ENCODE measurements at places on chromosomes 2 and 18.

DNA sequence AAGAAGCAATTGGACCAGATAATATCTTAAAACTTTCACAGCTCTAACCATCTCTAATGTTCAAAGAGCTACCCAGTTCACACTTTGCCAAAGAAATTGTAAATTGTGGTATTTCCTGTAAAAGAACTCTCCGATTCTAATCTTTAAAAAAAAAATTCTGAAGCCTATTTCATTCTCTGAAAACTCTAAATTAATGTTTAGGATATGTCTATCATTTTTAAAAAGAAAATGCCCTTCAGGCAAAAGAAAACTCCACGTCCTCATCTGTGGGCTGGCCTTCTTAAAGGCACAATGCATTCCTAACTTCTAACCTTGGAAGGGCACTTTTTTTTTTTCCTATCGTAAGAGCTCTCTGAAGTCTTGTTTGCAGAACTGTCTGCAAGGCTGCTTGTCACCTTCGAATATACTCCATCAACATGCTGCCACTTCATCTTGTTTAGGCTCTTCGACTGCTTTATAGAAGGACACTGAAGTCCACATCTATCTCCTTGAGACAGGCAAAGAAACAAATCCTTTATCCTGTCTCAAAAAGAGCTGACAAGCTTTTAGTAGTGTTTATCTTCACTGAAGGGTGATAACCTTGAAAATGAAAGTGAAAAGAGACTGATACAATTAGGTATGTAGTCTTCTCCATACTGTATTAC is 124.3 kb upstream of the SLC39A10 start:
- DNase-seq: no peak

DNA sequence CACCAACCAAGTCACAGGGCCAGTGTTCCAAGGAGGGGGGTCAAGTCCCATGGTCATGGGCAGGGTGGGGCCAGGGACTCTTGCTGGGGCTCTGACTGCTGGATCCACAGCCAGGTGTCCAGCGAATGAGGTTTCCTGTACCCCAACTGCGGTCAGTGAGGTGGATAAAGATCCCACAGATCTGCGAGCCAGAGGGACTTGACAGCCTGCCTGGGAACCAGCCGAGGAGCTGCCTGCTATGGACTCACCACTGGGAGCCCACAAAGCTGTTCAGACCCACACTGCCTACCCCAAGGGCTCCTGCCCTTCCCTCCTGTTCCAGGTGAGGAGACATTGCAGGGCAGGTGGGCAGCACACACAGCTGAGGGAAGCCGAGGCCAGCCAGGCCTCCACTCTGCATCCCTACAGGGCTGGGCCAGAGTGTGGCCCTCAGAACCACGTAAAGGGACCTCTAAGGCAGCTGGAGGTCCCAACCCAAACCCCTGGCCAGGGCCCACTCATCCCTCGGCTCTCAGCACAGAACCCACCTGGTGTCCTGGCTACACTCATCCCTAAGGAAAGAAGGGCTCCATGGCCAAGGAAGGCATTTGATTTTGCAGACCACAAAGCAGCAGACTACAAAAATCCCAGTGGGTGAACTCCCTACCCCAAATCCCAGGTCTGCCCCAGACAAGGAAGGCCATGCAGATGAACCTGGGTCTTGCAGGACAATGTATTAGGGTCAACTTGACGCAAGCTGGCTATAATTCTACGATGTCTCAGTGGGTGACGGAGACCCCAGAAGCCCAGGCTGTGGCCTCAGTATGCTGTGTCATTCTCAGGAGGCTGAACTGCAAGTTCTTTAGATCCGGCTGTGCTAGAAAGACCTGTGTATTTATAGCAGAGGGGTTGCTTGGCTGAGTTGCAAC is 209.2 kb downstream of the MGAT5 start:
- DNase-seq: no peak

DNA sequence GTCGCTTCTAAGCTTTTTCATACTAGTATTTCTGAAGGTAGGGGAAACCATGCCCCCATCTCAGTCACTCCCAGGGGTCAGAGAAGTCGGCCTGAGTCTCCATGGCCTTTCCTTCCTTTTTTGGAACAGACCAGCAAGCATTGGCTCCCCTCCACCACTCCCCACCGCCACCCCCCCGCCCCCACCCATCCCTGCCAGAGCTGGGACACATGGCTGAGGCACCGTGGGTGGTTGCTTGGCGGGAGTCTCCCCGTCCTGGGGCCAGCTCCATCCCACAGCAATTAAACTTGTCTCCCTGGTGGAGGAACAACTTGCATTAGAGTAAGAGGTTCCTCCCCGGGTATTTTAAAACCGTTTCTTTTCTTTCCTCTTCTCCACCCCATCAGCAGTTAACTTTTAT is 100.8 kb upstream of the TFPI start:
- DNase-seq: no peak

DNA sequence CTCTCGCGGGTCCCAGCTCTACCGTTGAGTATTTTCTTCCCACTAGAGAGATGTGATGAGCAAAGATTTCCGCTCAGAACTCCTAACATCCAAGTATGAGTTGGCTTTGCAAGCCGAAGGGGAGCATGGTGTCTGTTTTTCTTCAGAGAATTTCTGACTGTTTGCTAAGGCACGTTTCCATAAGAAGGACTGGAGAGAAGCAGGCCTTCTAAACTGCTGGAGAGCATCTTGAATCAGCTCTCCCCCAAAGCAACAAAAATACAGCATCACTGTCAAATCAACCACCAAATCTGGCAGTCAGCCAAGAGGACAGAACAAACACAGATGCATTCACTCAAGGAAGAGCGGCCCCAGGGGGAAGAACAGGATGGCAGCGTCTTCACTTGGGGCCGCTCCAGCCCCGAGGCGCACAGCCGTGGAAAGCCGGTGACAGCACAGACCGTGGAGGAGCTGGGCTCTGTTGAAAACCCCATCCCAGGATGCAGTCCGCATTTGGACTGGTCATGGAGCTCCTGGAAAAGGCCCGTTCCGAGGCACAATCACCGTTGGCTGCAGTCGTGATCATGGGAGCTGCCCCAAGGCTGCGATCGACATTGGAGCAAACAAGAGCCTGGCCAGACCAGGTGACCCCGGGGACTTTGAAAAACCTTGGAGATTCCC is 101.4 kb downstream of the NFATC1 start:
- no peak for DNase-seq

DNA sequence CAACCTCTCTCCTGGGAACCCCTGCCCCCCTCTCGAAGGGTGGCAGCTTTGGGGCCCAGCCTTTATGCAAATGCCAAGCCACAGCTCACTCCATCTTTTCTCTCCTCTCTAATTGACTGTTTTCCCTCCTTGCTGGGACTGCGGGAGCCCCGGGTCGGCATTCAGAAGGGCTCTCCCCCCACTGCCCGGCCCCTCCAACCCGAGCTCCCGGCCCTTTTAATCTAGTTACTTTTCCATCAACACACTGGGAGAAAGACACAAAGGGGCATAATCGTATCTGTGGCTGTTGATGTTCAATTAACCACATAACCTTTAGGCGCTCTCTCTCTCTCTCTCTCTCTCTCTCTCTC is 95.4 kb downstream of the INHBB start:
- DNase-seq: no peak

DNA sequence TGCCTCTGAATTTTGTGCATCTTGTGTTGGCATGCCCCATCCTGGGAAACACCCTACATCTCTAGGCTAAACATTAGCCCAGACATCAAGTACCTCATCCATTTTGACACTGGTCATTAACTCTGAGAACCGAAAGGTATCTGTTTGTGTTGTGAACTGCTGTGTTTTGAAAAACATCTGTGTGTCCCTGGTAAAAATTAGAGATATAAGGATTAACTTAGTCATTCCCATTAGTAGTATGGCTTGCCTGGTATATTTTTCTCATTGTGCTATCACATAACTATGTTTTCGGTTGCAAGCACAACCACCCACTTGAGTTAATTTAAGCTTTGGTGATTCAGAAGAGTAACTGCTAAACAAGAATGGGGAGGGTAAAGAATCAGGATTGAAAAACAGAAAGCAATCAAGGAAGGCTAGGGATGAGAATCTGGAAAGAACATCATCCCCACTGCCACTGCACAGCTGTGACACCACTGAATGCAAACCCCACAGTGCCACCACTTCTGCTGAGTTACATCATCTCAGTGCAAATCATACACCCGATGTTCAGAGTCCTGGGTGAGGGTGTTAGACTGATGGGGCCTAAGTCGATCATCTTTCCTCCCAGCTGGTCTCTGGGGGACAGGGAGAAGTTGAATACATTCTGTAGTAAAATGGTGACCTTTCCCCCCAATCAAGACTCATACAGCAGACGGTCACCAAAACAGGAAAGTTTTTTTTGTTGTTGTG is 234.0 kb downstream of the EPHA4 start:
- DNase-seq: no peak

GRCh38 chr2:153287109-153287801 is 191.3 kb downstream of the RPRM start:
- DNase-seq: no peak

DNA sequence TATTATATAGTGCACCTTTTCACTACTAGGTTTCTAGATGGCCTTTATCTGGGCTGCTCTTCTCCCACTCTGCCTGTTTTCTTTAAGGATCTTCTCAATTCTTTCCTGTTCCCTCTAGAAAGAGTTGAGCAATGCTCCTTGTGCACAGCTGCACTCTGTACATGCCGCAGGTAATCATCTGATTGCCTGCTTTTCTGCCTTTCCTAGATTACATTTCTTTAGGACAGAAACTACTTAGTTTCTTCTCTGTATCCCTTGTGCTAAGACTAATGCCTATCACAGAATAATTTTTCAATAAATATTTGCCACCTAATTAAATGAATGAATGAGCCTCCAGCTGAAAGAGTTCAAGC is 802.4 kb upstream of the ID2 start:
- DNase-seq: no peak

DNA sequence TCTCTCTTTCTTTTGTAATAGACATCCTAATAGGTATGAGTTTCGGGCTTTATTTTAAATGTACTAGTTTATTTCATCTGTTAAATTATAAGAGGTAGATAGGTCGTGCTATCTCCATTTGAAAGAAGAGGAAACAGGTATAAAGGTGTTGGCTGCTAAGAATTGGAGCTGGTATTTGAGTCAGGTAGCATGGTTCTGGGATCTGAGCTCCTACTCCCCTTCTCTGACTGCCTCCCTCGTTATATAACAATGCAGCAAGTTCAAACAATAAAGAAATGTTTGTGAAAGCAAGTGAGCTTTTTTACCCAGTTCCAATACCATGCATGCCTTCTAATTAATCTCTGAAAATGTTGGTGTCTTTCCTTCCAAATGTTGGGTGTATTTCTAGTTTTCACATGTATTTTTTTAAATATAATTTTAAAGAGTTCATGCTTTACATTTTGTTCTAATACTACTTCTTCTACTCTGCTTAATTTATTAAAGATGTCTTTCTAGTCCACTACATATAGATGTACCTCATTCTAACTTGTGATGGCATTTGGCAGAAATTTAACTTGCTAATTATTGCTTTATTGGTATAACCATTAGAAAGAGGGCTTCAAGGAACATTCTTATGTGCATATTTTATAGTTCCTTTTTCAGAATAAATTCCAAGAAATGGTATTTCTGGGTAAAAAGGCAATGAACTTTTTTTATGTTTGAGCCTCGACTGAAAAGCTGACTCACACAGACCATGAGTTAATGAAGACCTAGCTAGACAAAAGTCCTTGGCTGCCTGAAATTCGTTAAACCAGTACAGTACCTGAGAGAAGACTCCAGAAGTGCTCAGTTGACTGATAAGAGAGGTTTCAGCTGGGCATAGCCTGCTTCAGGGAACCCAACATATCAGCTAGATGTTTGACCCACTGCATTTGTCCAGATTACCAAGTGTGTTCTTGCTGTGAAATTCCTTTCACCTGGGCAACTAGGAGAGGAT is 133.5 kb downstream of the CERS6 start:
- DNase-seq: no peak

DNA sequence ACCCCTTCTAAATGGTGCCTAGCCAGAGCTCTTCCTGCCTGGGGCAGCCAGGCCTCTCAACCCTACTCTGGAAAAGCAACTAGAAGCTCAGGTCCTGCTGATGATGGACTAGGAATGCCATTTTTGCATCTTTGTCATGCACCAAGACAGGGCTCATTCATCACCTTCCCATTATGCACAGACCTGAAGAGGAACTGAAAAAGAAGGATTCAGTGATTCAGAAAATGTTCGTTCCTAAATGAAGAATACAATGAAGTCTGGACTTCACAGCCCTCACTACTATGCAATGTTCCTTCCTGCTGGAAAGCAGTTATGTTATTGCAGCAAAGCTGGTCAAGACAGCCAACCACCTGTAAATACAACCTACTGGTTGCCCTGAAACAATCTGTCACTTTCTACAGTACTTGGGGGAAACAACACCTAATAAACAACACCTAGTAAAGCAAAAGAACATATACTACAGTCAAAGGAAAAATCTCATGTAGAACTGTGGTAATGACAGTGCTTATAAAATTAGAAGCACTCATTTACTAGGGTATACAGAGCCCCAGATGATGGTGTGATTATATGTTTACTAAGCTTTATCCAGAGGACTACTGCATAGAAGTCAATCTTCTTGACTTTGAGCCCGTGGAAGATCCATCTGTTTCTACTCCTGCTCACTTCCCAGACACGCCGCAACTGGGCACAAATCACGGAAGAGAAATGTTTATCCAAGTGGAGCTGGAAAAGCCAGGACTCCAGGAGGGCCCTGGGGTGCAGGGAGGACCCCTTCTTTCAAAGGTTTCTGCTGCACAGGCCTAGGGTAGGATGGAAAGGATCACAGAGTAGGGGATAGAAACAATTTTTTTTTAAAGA is 103.1 kb upstream of the THOC1 start:
- DNase-seq: no peak

- DNase-seq: no peak
Measured at GRCh38 chr2:189830510-189830909, 46.3 kb downstream of the PMS1 start.

Measured in frontal cortex (tissue), 4 donors.